Epithelial cell of proximal tubule (primary cell): ENCODE measurements at places on chromosomes 11 and 22. TPM values are rescaled to one million over a fixed set of nuclear protein-coding genes. Genes with fewer than 3 reads are reported as not detected.

DNA sequence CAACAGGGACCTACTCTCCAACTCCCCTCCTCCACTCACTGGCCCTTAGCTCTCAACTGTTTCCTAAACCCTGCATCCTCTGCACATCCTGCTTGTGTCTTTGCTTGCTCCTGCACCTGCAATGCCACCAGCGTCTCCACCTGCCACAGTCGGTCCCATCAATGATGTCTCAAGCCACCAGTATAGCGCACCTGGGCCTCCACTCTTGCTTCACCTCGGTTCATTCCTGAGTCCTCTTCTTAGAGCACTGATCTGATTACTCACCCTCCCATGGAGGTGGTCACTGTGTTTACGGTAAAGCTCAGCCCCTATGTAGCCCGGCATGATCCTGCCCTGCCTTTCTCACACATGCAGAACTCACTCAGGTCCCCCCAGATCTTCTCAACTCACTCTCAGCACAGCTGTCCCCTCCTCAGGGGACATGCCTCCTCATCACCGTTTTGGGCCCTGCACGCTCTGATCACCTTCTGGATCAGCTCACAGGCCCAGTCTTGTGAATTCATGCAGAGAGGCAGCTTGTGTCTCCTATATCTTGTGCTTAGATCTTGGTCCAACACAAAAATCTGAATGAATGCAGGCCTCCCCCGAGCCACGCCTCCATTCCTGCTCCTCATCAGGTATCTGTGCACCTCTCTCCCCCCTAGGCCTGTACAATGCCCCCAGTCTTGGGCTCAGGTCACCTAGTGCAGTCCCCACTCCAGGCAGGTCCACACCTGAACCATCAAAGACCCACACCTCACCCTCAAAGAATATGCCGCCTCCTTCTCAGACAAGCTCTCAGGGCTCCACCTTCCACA, 31.4 kb downstream of the TRIM29 start:
- no peak for DNase-seq

DNA sequence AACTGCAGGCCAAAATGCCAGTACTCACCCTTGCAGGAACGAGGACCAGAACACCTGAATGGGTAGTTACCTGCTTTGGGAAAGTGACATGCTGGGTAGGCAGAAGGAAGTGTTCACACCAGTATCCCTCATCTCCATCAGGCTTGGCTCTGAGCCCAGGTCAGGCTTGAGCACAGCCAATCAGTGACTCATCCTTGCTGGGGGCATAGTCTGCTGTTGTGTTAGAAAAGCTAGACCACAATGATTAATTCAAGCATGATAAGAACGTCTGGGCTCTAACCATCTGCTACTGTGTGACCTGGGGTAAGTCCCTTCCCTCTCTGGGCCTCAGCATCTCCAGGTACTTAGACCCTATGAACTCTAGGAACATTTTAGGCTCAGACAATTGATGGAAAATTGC, 450.4 kb downstream of the MIAT start:
- DNase-seq = peak; percentile 92

GRCh38 chr22:40635043-40635939, 1.2 kb downstream of the MRTFA start:
- DNase-seq = no peak

DNA sequence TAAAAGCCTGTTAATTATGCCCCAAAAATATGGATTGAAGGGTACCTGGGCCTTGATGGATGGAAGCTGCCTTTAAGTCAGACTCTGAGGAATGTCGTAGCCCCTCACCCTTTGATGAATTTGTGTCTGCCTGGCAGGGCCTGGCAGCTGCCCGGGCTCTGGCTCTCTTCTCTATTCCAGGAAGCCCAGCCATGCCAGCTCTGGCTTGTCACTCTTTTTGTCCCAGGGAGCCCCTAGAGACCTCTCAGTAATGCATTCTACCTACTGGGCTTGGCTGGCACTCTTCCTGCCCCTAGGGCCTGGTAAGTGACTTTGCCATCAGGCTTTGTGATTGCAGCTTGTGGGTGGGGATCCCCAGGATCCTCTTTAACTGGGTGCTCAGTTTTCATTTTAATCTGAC, 103.8 kb downstream of the GRIK4 start:
- DNase-seq = no peak

DNA sequence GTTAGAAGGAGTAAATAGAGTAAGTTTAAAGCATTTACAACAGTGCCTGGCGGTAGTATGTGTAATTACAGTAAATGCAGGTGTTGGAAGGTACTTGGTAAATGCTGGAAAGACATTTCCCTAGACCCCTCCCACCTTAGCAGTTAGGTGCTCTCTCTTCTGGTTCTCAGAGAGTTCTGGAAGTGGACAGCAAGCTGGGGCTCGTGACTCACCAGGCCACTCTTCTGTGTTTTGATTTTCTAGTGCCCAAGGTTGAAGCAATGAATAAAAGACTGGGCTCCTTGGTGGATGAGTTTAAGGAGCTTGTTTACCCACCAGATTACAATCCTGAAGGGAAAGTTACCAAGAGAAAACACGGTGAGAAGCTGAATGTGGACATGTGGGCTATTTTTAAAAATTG, 27.6 kb downstream of the SNU13 start:
- no peak for DNase-seq

The KRTAP5-11 gene
- total RNA-seq = not detected in 2 replicates

The NXF1 gene
- total RNA-seq = 49.4 and 56.3 TPM in 2 replicates

The ZFTA gene
- 12.7 and 17.4 TPM in 2 replicates for total RNA-seq

The TIGD3 gene
- 0.75 and 1.2 TPM in 2 replicates for total RNA-seq

The KRTAP5-3 gene
- total RNA-seq = not detected in 2 replicates

The BCO2 gene
- 0.29 and 0.52 TPM in 2 replicates for total RNA-seq

The IL10RA gene
- total RNA-seq = 0.46 and 0.87 TPM in 2 replicates
